NCI-H187 (cell line): ENCODE measurements at places on chromosomes 2 and 18.

GRCh38 chr2:138931284-138932256 is 151.4 kb upstream of the NXPH2 start:
- no peak for DNase-seq

- peak; percentile 14 for DNase-seq
Observed at GRCh38 chr2:99488539-99489062, 1.2 kb downstream of the REV1 start.

DNA sequence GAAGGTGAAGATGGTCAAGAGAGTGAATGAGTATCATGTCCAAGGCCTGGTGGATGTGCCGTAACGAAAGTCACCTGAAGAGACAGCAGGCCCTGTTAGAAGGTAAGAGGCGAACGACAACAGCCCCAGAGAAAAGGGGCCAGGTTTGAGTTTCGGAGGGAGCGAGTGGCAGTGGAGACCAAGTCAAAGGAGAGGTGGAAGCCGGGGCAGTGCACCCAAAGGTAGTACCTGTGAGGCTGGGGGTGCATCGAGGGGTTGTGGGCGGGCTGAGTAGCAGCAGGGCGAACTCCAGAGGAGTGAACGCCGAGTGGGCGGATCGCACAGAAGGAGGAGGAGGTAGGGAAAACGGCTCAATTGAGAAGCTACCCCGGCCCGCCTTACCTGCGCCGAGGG is 358 bp downstream of the USP37 start:
- peak; percentile 56 for DNase-seq

- no peak for DNase-seq
Observed at GRCh38 chr2:36392571-36393255, 37.1 kb downstream of the CRIM1 start.

GRCh38 chr2:236643480-236643879 is 73.9 kb downstream of the ACKR3 start:
- DNase-seq: no peak

- no peak for DNase-seq
Observed at GRCh38 chr2:173349287-173349686, 5.4 kb upstream of the CDCA7 start.
